Mesenteric fat pad (tissue), 1 donor: ENCODE measurements at places on chromosomes 2 and 18.

- DNase-seq = no peak
These were observed 5.4 kb upstream of the ANTXR1 start for GRCh38 chr2:69007603-69008002.

GRCh38 chr2:31469648-31470047 lies 55.1 kb upstream of the XDH start:
- DNase-seq = no peak

DNA sequence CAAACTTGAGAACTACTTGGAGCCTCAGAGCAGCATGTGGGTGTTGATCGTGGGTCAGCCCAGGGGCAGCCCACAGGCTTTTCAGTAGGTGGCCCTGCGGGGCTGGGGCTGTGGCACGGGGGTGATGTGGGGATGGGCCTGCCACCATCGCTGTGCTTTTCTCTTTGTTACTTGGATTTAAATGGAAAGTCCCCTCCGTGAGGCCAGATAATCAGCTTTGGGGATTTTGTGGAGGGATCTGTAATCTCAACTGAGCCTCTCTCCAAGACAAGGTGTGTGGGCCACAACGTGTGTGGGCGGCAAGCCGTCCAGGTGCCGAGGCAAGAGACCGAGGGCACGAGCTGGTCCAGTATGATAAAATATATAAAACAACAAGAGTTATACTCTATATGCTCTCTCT lies 16.7 kb downstream of the COLEC11 start:
- DNase-seq = peak; percentile 73

GRCh38 chr18:56423626-56424025 lies 214.8 kb downstream of the TXNL1 start:
- no peak for DNase-seq

- DNase-seq = peak; percentile 87
These were observed at the start of gene RAMP1 for GRCh38 chr2:237859533-237860272. Gene RAMP1 (plus strand): TSS chr2:237859623. CDS start chr2:237859676, 53 bp downstream.

DNA sequence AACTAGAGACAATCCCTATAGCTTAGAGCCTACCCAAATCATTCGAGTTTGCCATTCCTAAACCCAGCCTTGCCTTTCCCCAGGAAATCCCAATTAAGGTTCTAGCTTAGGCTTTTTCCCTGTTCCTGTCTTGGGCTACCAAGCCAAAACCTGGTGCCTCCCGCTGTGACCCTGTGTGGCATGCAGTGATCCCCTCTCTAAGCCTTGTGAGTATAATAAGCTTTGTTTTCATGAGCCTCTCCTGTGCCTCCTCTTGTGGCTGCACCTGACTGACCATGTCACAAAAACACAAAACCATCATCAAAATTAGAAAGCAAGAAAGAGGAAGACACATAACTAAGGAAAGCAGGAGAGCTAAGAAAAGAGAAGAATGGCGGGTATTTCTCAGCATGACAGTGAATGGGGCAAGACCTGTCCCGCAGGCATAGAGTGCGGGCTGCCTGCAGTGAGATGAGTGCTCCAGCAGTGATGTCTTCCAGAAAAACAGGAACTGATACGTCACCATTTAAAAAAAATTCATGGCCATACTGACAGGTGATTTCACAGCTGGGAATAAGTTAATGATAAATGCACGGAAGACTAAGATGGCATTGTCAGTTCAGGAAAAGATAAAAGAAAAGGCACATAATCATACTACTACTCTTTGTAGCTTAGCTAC lies 9.2 kb upstream of the PAIP2B start:
- DNase-seq = no peak

- peak; percentile 80 for DNase-seq
These were observed 75.0 kb downstream of the KCNG2 start for GRCh38 chr18:79872527-79873444.

DNA sequence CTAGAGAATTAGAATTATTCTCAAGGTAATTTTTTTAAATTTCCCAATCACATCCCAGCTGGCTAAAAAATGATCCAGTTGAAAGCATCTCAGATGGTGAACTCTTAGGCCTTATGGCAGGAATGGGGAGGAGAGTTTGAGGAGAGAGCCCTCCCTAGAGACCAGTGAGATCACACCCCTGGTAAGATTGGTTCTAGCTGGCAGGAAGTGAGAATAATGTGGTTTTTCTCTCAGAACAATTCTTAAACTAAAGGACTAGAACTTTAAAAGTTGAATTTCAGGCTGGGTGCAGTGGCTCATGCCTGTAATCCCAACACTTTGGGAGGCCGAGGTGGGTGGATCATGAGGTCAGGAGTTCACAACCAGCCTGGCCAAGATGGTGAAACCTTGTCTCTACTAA lies 120.2 kb downstream of the MYO3B start:
- no peak for DNase-seq

DNA sequence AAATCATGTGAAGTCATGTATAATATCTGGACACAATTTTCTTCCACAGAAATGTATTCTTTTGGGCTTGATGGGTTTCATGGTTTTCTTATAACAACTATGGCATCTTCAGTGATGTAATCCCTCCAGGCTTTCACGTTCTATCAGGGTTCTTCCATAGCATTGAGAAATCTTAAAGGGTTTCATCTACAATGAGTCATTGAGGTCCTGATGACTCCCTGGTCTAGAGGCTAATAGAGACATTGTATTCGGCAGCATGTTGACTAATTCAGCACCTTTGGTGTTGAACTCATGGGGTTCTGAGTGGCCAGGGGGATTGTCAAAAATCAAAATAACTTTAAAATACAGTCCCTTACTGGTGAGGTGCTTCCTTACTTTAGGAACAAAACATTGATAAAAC lies 614.0 kb upstream of the CRIM1 start:
- no peak for DNase-seq

DNA sequence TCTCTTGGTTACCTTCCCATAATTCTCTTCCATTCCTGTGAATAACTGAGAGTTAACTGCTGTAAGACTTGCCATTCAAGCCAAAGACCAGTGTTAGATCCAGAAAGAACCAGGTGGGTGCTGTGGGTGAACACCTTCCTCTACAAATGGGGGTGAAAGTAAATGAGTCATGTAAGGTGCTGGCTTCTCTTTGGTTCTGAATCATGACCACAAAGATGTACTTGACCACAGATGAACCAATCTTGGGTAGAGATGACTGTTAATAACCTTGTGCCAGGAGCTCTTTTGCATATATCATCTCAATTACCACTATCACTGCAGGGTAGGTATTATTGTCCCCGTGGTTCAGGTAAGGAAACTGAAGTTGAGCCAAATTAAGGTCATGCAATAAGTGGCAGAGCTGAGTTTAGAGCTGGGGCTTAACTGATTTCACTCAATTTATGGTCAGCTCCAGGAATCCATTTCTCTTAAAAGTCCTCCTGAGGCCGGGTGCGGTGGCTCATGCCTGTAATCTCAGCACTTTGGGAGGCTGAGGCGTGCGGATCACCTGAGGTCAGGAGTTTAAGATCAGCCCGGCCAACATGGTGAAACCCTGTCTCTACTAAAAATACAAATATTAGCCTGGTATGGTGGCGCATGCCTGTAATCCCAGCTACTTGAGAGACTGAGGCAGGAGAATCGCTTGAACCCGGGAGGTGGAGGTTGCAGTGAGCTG lies 244.9 kb upstream of the CXCR4 start:
- no peak for DNase-seq

DNA sequence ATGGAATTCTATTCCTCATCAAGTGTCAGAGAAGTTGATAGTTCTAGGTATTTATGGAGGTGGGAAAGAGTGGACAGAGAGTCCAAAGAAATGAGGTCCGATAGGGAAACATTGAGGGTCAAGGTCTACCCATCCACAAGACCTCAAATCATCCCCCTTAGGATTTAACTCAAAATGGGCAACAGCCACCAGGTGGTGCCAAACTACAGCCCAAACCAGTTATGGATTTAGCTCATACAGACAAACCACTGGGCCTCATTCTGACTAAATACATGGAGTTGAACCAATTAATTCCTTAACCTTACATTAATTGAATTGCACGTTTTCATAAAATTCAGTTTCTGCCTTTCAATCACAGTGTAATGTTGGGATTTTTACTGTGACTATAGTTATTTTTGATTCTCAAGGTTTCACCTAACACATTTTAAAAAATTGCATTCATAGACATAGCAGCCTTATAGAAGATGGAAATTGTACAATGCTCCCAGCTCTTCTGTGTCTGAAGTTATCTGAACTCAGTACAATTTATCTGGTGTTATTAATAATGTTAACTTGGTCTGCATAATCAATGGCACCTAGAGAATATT lies 98.2 kb upstream of the HNMT start:
- DNase-seq = no peak

- no peak for DNase-seq
These were observed 60.3 kb upstream of the IGFBP2 start for GRCh38 chr2:216572582-216573578.

- DNase-seq = no peak
These were observed 429.8 kb upstream of the CDH2 start for GRCh38 chr18:28606686-28607085.

GRCh38 chr2:101752716-101753616 lies 55.5 kb downstream of the MAP4K4 start:
- DNase-seq = no peak

DNA sequence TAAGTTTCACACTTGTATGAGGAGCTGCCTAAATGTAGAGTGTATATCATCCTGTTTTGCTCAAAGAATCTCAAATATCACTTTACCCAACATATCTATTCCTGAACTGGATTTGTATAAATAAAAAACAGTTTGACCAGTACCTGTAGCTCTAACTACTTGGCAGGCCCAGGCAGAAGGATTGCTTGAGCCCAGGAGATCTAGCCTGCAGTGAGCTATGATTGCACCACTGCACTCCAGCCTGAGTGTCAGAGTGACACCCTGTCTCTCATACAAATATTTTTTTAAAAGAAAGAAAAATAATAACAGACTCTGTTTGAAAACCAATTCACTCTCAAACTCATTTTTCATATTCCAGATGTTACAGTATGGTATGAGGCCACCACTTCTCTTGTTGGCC lies 7.7 kb upstream of the LIMS2 start:
- DNase-seq = no peak

DNA sequence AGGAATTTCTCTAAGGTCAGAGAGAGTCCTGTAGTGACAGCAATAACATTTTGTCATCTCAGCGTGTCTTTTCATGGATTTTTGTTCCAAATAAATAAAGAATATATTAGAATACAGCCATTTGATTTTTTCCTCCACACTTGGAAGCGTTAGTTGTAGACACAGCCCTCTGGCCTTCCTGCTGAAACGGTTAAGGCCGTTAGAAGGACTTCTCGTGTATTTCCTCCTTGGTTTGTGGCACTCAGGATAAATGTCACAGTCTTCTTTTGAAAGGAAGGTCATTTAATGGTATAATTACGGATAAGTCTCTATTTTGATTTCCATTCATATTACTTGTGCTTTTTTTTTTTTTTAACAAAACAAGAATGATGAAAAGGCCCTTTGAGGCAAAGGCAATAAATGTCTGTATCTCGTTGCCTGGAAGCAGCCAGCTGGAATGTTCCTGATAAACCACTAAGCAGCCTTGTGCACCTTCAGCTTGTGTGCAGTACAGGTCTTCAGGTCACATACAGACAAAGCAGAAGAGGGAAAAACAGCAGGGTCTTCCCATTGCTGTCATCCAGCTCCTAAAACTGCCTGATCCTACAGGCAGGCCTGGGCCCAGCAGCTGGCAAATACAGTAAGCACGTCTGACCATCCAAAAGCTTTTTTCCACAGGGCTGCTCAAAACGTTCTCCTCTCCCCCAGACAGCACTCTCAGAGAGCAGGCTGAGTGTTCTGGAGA lies 14.4 kb downstream of the EFR3B start:
- DNase-seq = no peak

- no peak for DNase-seq
These were observed 15.0 kb downstream of the KCNJ13 start for GRCh38 chr2:232761301-232761907.

DNA sequence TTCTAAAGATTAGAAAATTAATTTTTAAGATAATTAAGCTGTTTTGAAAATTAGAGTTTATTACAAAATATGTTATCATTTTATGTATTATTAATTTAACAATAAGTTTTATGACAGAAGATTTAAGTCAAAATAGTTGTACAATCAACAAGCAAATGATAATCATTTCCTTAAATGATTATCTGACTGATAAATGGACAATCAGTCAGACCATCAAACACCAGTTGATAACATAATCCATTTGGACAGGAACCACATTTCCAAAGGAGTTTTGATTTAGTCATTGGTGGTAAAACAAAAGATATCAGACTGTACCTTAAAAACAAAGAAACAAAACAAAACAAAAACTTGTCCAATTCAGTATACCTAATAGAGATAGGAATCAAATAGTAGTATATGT lies 1.9 kb downstream of the TFPI start:
- no peak for DNase-seq

DNA sequence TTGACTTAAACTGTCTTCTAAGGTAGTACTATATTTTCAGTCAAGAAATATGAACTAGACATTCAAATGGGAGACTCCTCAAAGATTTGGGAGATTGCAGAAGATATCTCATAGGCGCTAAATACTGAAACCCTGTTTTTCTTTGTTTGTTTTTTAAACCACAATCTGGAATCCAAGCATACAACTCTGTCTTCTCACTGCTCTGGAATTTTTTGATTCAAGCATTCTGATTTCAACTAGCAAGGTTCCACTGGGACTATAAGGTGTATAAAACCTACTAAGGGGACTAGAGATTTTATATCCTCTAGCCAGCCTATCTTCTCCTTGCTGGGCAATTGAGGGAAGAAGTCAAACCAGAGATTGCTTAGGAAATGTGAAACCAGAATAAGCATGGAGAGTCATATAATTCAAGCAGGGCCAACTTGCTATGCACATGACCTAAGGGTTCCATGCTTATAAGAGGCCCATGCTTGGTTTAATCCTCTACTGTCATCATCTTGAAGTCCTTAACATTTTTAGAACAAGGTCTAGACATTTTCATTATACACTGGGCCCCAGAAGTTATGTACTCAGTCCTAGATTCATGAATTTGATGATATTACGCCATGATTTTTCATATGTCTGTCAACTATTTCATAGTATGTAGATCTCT lies 405.5 kb downstream of the PARD3B start:
- DNase-seq = no peak

DNA sequence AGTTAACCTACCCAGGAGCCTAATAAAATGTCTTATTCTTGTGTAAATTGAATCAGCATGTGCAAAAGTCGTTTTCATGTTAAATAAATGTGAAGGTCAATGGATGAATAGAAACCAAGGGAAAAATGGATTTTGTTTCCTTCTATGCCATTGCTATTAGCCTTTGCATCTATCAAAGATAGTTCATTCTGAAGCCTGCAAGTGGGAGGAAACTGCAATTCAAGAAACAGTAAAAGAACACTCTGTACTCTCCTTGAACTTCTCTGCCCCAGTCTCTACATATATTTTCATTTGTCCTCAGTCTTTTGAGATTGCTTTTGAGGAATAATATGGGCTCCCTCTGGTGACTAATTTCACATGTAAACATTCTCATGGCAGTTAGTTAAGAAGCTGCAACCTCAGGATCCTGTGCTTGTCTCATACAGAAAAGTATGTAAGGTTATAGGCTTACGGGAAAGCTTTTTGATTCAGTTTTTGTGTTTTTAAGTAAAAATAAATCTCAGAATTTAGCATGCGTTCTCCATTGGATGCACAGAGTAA lies 1590.0 kb upstream of the LRRTM1 start:
- DNase-seq = no peak
